ENCODE measurements at places on chromosomes 3 and 15.

- no peak for DNase-seq
Observed at GRCh38 chr15:80679804-80680175, 15.3 kb upstream of the ABHD17C start.

DNA sequence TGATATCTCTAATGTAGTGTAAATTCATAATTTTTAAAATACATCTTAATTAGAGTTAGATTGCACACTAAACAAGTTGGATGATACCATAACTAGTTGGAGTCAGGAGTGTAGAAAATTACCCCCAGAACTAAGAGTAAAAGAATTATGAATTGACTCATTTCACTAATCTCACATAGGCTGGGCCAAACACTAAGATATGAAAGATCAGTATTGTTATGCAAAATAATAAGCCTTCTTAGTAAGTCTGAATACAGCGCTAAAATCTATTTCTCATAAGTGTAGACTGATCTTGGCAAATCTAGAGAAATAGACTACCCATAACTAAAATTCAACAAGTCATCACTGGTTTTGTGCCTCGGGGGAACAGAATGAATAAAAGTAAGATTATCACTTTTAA is 979.0 kb downstream of the ROBO1 start:
- DNase-seq: no peak

DNA sequence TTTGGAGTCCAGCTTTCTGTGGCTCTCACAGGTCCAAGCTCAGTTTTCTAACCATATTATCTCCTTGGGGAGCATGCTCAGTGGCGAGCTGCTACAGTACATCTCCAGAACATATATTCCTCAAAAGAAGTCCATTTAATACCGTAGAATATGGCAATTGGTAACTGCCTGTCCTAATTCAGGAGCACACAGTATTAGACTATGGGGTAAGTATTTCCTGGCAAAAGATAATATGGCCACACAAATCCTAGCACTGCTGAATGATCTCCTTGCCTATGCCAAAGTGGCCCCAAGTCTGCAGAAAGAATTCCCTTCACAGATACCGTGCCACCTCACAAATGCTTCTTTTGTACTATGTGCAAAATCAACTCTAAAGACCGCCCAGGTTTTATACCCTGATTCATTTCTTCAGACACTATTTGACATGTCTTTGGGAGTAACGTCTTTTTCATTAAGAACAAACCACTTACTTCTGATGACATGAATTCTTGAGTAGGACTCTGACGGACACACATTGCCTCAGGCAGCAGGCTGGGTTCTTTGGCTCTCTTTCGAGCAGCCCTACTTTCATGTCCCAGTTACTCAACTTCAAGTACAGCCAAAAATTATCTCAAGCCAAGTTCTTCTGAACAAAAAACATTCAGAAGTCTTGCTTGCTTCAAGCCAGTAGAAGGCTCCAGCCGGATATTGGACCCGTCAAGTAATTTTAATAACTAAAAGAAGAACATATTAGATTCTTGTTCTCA is 368.3 kb upstream of the DCBLD2 start:
- DNase-seq: no peak

GRCh38 chr15:92892201-92892555 is 7.9 kb upstream of the CHD2 start:
- DNase-seq: no peak

DNA sequence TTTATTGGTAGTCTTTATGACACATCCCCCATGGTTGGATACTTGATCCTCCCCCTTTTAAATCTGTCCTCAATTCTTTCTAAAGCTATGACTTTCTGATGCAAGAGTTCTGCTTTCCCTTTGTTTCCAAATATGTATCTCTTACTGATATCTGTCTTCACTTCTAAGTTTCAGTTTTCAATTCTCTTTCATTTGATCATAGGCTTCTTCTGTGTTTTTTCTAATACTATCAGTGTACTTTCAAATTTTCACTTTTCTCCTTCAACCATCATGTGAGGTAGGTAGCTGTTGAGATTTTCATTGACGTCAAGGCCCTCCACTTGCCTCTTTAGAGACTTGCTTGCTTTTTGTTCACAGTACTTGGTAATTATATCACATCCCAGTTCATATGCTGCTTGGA is 436.5 kb downstream of the CNTN4 start:
- no peak for DNase-seq

DNA sequence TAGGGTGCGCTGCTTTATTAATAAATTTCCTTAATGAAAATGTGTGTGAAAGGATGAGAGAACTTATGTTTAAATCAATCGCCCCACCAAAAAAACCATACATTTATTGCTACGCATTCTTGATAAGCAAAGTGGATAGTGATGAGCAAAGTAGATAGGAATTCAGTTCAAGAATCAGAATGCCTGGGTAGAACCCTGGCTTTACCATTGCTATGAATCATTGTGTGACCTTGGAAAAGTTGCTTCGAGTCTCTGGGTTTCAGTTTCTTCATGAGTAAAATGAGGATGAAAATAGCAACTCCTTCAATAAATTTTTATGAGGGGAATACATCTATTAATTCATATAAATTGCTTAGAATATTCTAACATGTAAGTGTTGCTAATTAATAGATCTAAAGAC is 2.6 kb upstream of the ALCAM start:
- DNase-seq: no peak

DNA sequence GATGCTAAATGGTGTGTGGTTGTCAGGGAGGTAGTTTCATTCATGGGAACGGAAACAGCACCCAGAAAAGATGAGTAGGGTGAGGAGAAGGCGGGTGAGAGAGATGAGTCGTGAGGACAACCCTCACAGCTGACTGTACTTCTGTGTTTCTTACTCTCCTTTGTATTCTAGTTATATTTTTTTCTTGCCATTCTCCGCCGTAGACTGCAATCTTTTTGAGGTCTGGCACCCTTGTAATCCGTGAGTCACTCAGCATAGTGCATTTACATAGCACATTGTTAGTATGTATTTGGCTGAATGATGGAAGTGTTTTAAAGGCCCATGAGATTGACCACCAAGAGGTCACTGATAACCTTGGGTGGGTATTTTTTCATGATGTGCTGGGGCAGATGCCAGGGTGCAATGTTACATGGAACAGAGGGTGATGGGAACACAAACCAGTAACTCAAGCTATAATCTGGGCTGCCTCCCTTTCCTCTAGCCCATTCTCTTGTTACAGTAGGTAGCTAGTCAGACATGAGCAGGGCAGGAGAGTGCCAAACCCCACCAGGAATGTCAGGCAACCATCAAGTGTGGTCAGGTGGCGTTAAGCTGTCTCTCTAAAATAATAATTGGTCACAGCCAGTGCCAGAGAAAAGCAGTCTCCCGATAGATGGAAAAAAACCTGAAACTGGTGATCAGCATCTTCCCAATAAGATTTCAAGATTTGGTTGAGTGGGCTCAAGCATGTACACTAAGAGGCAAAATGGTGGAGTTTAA is 18.8 kb upstream of the DGKG start:
- no peak for DNase-seq

GRCh38 chr3:188296761-188297612 is 143.0 kb downstream of the LPP start:
- no peak for DNase-seq

DNA sequence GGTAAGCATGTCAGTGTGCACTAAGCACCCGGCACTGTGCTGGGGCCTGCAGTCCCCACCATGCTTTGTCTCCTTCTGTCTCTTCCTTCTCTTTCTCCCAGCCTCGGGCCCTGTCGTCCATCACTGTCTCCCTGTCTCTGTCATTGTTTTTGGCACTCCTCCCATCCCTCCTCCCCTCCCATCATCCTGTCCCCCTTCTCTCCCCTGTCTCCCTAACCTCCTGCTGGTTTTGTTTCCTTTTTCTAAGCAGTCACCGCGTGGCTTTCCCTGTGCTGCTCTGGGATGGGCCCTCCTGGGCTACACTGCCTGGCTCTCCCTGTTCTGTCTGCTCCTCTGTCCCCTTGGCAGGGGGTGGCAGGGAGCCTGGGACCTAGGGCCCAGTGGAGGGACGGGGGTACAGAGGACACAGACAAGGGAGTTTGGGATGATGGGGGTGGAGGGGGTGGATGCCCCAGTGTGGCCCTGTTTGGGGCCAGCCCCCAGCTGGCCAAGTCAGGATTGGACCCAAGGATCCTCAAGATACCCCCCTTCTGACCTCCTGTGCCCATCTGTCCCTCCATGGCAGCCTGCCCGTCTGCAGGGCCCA is 5.7 kb downstream of the CHST13 start:
- no peak for DNase-seq

Measured in neuronal stem cell (in vitro differentiated cells).